Activated CD8-positive, alpha-beta T cell treated with anti-CD3 and anti-CD28 coated beads for 36 hours (primary cell): ENCODE measurements at places on chromosomes 2 and 18.

DNA sequence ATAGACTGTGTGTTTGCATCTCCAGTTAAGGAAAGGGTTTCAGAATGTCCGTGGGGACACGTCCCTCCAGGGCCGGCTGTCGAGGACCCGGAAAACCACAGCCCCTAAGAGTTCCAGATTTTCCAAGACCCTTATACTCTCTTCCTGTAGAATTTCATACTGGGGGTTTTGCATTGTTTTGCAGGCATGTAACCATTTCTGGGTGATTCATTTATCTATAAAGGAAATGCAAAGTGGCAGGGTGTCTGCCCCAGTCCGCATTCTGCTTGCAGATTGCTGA lies 8.5 kb downstream of the SP9 start:
- DNase-seq: no peak

DNA sequence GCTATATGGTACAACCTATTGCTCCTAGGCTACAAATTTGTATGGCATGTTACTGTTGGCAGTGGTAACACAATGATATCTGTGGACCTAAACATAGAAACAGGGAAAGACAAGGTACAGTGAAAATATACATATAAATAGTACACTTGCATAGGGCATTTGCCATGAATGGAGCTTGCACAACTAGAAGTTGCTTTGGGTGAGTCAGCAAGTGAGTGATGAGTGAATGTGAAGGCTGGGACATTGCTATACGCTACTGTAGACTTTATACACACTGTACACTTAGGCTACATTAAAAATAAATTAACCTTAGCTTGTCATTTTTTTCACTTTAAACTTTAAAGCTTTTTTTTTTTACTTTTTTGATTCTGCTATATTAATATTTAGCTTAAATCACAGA lies 500.0 kb upstream of the SETBP1 start:
- DNase-seq: no peak

DNA sequence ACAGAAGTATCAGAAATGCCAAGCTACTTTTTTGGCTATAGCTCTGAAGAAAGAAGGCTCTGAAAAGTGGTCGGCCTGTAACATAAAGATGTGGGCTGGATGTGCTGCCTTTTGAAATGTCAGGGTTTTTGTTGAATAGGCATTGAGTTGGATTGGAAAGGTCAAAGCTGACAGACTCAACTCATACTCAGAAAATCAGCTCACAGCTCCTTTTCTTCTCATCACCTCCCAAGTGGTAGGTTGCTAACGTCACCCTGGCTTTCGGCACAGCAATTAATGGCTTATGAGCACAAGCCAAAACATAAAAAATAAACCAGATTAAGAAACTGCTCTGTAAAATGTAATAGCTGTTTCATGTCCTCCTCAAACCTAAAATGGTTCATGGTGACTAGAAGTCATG lies 68.3 kb downstream of the KCNF1 start:
- DNase-seq: no peak

DNA sequence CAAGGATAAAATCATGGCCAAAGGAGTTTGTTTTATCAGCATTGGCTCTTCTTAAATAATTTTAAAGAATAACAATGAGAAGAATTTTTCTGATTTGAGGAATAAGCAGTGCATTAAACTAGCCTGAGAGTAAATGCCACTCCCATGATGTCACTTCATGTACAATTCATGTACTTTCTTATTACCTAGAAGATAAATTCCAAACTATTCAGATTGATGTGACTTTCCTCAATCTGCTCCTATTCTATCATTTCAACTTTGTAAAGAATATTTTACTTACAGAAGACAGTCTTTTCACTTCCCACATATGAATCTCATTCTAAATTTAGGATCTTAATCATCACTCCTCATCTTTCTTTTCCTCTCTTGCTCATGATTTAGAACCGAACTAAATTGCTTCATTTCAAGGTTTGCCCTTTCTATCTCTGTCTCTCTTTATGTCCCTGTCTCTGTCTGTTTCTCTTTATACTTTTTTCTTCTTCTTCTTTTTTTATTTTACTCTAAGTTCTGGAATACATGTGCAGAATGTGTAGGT lies 1142.0 kb upstream of the PIK3C3 start:
- no peak for DNase-seq

- DNase-seq: no peak
These were observed 67.7 kb downstream of the ZNF521 start for GRCh38 chr18:25284281-25284680.

DNA sequence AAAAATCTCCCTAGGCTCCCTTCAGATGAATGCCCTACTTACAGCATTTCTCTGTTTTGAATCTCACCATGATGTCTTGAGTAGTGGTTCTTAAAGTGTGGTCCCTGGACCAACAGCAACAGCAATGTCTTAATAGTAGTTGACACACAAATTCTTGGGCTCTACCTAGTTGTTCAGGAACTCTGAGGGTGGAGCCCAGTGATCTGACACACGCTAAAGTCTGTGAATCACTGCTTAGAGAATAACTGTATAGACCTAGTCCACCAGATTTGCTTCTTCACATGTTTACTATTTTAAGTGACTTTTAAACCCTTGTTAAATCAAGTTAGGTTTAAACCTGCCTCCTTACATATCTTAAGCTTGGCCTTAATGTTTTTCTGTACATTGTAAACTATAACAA lies 47.6 kb upstream of the ARHGAP15 start:
- no peak for DNase-seq

DNA sequence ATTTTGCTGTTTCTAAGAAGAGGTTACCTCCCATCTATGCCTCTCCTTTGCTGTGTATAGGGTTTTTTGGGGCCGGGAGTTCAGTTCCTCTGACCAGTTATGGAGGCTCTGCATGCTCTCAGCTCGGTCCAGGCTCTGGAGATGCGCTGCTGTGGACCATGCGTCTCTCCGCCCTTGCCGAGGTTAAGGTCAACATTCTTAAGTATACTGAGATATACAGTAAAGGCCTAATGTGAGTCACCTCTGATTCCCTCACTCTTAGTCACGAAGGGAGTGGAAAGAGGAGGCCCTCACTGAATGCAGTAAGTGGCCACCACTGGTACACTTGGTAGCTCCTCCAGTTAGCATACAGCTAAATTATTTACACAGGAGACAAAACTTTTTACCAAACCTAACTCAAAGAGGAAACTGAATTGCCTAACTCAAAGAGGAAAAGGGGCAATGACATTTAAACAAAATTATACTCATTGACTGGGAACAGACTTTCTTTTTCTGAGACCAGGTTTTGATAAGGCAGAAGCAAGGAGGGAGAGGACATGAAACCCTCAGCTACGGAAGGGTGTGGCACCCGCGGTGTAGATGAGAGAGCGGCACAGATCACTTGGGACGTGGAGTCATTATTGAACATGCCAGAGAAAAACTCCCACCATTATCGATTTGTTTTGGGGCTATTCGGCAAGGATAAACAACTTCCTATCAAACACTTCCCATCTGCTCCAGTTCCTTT lies 98.7 kb downstream of the COPS8 start:
- no peak for DNase-seq

DNA sequence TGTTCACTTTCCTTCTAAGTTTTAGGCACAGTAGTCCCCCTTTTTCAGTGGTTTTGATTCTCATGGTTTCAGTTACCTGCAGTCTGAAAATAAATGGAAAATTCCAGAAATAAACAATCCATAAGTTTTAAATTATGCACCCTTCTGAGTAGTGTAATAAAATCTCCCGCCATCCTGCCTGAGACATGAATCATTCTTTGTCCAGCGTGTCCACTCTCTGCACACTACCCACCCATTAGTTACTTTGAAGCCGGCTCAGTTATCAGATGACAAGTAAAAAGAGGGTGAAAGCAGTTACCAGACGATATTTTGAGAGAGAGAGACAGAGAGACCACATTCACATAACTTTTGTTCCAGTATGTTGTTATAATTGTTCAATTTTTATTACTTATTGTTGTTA lies 400.5 kb downstream of the TMX3 start:
- no peak for DNase-seq

- no peak for DNase-seq
These were observed 48.1 kb downstream of the DGKD start for GRCh38 chr2:233402346-233402745.

- no peak for DNase-seq
These were observed 58.5 kb downstream of the FAM228A start for GRCh38 chr2:24233321-24233720.

GRCh38 chr2:130819608-130820278 lies 17.0 kb upstream of the ARHGEF4 start:
- DNase-seq: no peak

GRCh38 chr2:135633582-135633981 lies 102.3 kb downstream of the R3HDM1 start:
- no peak for DNase-seq

DNA sequence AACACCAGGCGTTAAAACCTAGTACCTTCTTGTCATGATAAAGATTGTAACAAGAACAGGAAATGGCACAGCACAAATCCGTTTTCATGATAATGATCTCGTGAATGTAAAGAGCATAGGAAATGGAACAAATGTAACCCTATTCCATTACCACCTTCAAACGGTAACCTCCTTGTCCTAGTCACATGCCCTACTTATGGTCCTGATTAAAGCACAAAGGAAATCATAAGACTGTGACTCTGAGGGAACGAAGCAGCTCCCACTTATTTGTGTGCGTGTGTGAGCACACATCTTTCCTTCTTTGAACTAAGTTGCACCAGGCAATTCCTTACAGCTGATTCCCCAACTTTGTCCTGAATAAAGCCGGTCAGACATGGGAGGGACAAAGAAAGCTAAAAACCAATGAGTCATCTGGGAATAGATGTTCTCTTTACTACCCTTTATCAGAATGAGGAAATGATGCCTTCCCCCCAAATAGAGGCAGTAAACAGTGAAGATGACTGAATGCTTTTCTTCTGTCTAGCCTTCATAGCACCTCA lies 192.6 kb downstream of the IKZF2 start:
- no peak for DNase-seq

DNA sequence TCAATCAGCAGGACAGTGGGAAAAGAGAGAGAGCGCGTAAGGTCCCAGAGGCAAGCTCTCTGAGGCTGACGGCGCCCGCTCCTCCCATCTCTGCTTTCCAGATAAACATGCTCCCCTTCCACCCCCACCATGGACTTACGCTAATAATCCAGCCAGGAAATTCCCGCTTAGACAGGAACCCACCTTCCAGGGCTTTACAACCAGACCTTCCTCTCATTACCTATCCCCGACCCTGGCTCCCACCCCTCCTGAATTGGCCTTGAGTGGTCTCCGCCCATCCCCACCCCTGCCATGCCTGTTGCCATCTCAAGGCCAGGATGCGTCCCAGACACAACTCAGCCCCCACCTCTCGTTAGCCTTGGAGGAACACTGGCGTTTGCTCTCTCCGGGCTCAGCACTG lies 131.1 kb downstream of the SMAD2 start:
- DNase-seq: no peak

DNA sequence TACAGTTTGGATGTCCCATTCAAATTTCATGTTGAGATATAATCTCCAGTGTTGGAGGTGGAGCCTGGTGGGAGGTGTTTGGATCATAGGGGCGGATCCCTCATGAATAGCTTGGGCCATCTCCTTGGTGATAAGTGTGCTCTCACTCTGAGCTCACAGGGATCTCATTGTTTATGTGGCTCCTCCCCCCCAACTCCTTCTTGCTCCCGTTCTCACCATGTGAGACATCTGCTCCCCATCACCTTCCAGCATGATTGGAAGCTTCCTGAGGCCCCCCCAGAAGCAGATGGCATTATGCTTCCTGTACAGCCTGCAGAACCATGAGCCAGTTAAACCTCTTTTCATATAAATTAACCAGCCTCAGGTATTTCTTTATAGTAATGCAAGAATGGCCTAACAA lies 3.0 kb upstream of the INPP1 start:
- peak; percentile 20 for DNase-seq

- DNase-seq: no peak
These were observed 19.4 kb upstream of the TMX3 start for GRCh38 chr18:68734308-68734707.

DNA sequence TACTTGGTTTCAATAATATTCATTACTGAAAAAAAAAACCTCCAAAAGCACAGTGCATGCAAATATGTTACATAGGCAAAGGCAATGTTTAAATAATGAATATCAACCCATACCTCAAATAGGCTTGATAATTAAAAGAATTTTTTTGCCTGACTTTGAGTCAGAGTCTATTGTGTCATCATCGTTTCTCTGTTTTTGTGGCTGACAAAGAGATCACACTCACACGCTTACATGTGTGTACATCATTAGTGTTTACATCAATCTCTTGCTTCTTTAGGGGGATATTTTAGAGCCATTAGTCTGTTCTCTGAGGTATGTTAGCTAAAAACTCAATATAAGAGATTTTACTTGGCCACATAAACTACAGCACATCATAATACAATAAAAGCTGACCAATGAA lies 150.3 kb upstream of the MMADHC start:
- no peak for DNase-seq

- DNase-seq: no peak
These were observed 467.5 kb upstream of the CHST9 start for GRCh38 chr18:27652480-27653121.

- DNase-seq: no peak
These were observed 86.9 kb upstream of the LMAN1 start for GRCh38 chr18:59446012-59446411.
